ENCODE measurements at places on chromosomes 13 and 19. TPM values are rescaled to one million over a fixed set of nuclear protein-coding genes. Genes with fewer than 3 reads are reported as not detected.
A peak's percentile ranks its signal among the peaks of the same experiment; 100 is the strongest.

DNA sequence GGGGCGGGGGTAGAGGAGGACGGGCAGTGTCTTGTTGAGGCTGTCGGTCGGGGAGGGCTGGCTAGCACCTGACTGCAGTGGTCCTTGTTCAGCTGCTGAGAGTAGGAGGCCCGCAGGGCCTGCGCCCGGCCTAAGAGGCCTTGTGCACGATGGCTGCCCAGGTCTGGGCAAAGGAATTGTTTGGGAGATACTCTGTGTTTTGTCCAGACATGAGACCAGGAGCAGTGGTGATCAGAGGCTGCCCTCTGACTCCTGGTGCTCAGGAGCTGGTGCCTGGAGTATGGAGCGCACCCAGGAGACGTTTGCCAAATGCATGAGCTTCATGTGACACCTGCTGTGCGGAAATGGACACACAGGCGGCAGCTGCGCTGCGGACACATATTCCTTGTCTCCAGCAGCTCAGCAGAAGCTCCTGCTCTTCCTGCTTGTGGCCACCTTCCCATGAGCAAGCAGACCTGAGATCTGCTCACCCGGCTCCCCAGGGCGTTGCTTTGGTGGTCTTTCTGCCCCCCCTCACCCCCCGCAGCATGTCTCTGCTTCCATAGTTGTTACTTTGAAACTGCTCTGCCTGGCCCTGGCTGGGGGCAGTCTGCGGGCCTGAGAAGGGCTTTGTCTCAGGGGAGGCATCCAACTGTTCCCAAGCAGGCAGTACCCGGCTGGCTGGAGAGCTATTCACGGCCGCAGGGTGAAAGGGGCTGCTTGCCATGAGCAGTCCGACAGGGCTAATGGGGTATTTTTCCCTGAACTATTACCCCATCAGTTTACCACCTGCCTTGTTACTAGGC lies 163.9 kb downstream of the TEX29 start:
- no peak for DNase-seq

DNA sequence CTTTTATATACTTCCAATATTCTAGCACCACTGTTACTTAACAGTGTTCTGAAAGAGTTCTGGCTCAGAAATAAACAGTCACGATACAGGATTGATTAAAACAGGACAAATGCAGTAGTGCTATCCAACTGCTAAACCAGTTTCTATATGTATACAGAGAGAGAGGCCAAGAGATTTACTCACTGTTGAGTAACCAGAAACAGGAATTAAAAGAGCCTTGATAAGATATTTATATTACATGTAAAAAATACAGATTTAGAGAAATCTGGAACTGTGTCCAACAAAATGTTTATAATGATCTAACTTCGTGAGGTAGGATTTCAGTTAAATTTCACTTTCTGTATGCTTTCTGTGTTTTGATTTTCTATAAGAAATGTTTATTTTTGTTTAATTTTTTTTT lies 116.6 kb downstream of the CDK8 start:
- DNase-seq: no peak

GRCh38 chr19:2050349-2050990 lies 574 bp downstream of the MKNK2 start:
- DNase-seq: no peak

DNA sequence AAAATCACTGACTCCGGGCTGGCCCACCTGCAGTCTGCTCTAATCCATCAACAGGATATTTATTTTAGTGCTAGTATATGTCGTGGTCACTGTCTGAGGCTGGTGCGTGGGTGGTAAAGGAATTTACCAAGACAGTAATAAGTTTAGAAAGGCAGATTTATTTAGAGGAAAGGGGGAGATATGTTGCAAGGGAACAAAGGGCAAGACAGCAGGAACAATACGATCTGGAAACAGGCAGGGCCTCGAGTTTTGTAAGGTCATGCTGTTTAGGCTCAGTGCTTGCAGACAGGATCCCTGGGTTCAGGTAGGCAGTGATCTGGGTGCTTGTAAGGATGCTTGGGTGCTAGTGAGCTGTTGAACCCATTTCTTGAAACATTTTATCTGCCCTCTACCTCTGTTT lies 748.2 kb upstream of the SLITRK5 start:
- no peak for DNase-seq

DNA sequence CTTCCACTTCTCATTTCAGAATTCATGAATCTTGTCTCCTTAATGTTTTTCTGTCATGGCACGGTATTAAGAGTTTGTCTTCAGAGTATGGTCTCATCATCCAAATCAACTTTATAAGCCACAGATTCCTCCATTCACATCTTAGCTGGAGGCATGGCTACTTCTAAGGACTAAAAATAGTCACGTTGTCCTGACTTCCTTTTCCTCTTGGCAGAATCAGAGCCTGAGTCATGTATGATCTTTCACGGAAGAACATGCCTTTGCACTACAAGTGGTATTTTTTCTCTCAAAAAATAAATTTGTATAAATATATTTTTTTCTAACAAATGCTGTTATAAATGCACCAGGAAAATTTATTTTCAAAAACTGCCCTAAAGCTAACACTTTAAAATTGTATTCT lies 71.4 kb downstream of the ALOX5AP start:
- no peak for DNase-seq

DNA sequence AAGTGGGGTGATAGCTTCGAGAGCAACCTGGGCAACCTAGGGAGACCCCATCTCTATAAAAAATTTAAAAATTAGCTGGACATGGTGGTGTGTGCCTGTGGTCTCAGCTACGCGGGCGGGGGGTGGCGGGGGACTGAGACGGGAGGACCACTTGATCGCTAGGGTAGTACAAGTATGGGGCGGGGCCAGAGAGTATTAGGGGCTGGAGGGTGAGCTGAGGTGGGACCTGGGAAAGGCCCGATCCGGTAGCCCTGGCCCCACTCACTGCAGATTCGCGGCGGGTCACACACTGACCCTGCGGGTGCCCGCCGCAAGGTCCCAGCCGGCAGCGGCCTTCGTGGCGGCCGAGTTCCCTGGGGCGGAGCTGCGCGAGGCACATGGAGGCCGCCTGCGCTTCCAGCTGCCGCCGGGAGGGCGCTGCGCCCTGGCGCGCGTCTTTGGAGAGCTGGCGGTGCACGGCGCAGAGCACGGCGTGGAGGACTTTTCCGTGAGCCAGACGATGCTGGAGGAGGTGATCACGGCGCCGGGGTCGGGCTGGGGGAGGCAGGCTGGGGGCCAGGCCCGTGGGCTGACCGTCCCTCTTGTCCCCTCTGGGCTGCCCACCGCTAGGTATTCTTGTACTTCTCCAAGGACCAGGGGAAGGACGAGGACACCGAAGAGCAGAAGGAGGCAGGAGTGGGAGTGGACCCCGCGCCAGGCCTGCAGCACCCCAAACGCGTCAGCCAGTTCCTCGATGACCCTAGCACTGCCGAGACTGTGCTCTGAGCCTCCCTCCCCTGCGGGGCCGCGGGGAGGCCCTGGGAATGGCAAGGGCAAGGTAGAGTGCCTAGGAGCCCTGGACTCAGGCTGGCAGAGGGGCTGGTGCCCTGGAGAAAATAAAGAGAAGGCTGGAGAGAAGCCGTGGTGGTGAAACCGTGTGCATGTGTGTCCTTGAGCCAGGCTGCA lies 2.0 kb upstream of the ARHGAP45 start:
- DNase-seq: no peak

DNA sequence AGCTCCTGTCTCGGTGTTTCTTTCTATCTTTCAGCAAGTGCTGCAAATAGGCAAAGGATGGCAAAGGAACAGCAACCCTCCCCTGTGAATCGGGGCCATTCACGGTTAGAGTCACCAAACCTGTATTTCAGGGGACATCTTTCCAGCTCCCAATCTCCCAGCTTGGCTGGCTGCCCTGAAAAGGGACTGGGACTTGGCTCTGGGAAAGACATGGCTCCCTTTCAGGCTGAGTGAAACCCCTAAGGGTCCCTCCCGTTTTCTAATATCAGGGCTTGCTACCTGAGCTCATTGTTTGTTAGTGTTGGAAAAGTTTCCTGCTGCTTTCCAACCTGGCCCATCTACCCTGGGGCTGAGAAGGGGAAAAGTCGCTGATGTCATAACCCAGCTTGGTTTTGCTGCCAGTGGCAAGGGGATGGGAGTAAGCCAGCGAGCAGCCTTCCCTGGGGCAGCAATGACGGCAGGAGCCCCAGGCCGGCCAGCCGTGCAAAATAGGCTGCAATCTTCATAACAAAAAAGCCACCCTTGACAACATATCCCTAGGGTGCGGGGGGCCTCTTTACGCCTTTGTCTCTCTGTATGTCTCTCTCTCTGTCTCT lies 29.9 kb downstream of the SERP2 start:
- no peak for DNase-seq

RNF225 gene
- total RNA-seq: not detected

GRCh38 chr13:32443111-32443510 lies 15.2 kb upstream of the N4BP2L1 start:
- DNase-seq: no peak

- no peak for DNase-seq
These were observed 24.4 kb downstream of the ELF1 start for GRCh38 chr13:40994581-40995230.

GRCh38 chr19:49896863-49897621 lies at the start of gene IL4I1:
Gene IL4I1, minus strand, starts transcription at chr19:49896887. Its CDS starts 727 bp downstream, at chr19:49896160.
- no peak for DNase-seq

- DNase-seq: no peak
These were observed 88.3 kb downstream of the SIPA1L3 start for GRCh38 chr19:37995346-37995745.

DNA sequence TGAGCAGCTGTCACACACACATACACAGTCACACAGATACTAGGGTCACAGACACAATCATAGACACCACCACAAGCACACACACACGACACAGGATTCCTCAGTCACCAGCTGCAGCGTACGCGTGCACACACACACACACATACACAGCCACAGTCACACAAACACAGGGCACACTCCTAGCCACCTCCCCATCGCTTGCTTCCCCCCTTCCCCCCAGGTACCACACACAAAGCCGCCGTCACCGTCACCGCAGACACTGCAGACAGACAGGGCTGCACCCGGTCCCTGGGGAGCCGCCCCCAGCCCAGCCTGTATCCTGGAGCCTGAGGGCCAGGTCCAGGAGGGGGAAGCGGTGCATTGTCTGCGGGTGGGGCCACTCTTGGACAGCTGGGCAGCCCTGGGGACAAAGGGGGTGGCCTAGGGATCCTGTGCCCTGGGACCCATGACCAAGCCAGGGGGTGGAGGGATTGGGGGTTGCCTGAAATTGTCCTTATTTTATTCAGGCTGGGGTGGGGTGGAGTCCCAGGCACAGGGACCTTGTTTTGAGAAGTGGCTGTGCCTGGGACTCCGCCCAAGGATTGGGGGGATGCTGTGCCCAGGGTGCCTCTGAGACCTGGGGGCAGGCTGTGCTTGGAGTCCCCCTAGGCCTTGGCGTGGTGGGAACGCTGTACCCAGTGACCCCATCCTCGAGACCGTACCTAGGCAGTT lies 957 bp downstream of the NUMBL start:
- DNase-seq: peak; percentile 65

DNA sequence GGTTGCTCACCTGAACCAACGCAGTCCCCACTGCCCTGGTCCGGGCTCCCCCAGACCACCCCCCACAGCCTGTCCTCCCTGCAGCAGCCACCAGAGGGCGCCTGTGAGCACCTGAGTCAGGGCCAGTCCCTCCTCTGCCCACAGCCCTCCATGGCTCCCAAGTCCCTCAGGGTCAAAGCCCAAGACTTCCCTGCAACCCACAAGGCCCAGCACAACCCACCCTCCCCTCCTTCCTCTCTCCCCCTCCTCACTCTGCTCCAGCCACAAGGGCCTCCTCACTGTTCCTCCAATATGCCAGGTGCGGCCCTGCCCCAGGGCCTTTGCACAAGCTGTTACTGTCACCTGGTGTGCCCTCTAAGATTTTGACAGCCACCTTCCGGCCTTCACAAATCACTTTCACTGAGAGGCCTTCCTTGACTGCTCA lies 10.9 kb downstream of the GNA15 start:
- DNase-seq: no peak

- no peak for DNase-seq
These were observed 64.6 kb upstream of the MYCBP2 start for GRCh38 chr13:77391475-77391874.

GRCh38 chr13:71871844-71872243 lies 4.8 kb upstream of the DACH1 start:
- no peak for DNase-seq

DNA sequence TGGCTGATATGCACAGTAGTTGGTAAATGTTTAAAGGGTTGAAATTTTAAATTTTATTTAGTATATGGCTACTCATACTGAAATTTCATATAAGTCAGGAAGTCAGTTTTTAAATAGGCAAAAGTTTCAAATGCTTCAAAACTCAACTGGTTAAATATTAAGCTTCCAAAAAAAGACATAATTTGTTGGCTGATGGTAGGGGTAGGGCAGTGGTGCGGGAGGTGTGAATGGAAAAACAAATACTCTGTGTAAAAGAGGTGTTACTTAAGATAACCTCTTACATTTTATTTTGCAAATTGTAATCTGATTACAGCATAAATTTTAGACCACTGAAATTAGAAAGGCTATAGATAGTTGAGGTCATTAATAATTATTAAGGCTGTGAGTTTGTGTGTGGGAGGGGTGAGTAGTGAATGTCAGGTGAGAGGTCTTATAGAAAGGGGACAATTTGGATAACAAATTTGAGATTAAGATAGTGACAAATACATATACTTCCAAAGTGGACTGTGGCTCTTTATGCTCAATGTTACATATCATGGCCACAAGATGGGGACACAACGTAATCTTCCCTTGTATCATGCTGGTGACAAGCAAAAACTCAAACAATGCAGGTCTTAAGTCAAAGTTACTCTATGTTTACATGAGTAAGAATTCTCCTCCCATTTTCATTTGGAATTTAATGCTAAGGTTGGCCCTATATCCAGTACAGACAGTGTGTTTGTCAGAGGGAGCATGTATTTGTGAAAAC lies 36.6 kb upstream of the OXGR1 start:
- no peak for DNase-seq

DNA sequence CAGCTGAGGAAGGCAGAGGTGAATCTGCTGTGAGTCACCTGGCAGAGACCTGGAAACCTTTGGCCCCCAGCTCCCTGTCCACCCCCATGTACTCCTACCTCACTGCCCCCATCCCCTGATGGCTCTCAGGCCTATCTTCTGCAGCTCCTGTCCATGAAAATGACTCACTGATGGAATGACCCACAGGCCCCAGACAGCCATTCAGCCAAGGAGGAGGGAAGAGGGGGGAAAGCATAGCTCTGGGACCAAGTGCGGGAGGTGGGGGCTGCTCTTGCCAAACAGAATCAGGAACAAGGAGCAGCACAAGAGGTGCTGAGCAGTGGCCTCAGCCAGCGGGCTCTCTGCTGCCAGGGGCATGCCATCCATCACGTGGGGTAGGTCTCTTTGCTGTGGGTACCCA lies 111.4 kb upstream of the C1QTNF9B start:
- no peak for DNase-seq

SMIM44 gene
- total RNA-seq: not detected

GRCh38 chr19:35081201-35081600 lies 34.4 kb upstream of the FXYD3 start:
- no peak for DNase-seq

ZNF799 gene
- total RNA-seq: 5.1 TPM

- peak; percentile 69 for DNase-seq
These were observed 2.8 kb downstream of the MAMSTR start for GRCh38 chr19:48716562-48717291.

GRCh38 chr13:43472339-43472738 lies 314.4 kb downstream of the ENOX1 start:
- DNase-seq: no peak

CYP4F8 gene
- total RNA-seq: not detected

All from ovary (tissue), 10 donors.